Stimulated activated CD8-positive, alpha-beta memory T cell treated with anti-CD3 and anti-CD28 coated beads, Interleukin-4, amount 100 ng/mL, for 4 hours (primary cell): ENCODE measurements at places on chromosomes 5 and 9.

DNA sequence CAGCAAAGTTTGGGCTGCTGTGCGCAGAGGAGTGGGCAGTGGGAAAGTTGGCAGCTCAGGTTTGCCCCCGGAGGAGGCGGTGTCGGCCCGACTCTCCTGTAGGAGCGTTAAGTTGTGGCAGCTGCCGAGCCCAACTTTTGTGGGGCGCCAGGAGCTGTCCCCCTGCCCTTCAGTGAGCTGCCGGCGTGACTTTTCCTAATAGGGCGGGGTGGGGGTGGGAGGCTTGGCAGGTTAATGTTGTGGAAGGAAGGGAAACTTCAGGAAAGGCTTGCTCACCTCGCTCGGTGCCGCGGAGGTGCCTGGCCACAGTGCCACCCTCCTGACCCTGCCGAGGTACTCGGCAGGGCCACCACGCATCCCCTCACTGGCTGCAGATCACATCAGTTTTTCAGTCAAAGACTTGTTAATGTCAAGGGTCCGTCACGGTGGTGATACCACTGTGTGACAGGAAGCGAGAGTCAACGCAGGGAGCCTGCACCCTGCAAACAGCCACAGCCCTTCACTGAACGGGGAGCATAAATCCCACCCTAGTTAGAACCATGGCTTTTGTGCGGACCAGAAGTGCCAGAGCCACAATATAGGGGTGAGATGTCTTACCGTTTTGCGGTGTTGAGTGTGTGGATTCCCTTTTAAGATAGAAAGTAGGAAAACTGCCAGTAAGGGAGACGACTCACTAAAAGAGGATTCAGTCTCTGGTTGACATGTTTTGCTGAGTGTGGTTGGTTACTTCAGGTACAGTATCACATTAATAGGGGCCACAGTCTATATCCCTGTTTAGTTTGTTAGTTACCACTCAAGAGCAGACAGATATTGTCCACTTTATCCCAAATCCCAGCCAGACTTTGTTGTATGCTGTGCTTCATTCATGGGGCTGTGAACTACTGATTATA lies 796 bp downstream of the LNPEP start:
- DNase-seq = no peak

GRCh38 chr5:175216991-175217390 lies 227.0 kb downstream of the DRD1 start:
- no peak for DNase-seq

GRCh38 chr9:77593528-77593927 lies 54.6 kb downstream of the GNA14 start:
- DNase-seq = no peak

GRCh38 chr9:133050781-133051180 lies 11.0 kb upstream of the CEL start:
- no peak for DNase-seq

GRCh38 chr9:5813824-5814223 lies 19.1 kb downstream of the ERMP1 start:
- no peak for DNase-seq

DNA sequence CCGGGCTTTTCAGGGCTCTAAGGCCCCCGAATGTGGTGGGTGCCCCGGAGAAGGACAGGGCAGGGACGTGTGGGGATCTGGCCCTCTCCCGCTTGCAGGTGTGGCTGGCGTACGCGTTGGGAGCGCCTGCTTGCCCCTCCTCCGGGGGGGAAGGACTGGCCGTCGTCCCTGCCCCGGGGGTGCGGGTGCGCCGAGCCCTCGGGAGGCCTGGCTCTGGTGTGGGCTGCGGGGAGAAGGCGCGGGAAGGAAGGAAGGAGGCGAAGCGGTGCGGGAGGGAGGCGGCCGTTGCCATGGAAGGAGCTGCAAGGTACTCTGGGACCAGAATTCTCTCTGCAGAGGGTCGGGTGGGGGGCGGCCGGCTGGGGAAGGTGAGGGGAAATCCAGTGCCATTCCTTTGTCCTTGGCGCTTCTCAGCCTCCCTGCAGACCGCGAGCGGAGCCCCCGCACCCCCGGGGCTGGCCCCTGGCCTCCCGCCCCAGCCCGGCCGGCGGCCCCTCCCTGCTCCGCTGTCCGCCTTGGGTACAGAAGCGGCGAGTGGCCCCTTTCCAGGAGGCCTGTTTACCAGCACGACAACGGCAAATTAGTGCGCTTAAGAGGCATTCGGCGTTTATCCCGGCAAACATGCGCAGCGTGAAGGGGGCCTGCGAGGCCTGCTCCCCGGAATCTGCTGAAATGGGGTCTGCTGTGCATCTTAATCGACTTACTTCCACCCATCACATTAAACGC lies 67.1 kb upstream of the UNC5A start:
- DNase-seq = no peak

DNA sequence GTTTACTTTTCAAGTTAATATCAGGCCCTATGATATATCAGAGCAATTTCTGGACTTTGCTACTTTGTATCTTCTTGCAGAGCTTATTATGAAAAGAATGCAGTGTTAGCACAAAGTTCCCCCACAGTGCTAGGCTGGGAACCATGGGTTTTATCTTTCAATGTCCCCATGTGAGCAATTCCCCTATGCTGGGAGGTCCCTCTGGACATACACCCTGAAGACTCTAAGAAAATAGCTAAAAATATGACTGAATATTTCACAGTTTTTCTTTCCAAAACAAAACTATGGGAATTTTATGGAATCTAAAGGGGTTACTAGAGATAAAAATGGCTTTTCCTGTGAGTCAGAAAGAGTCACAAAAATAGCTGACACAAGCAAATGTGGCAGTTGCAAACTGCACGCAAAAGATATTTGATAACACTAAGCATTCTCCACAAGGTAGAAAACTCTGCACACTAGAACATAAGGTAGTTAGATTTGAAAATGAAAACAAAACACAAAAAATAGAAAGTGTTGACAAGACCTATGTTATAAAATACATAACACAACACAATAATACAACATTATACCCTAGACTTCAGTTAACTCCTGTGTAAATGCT lies 487.5 kb upstream of the GRIN3A start:
- DNase-seq = no peak

DNA sequence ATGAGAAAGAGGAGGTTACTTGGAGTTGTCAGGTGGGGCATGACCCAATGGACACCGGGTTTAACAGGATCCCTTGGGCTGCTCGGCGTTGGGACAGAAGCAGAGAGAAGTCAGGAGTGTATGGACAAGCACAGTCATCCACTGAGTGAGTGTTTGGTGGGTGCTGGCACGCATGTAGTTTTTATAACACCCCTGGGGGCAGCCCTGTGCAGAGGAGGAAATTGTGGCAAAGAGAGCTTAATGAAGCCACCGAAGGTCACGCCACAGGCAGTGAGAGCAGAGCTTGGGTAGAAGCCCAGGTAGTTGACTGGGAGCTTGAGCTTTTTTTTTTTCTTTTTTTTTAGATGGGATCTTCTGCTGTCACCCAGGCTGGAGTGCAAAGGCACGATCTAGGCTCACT lies 43.2 kb upstream of the IER5L start:
- DNase-seq = no peak

DNA sequence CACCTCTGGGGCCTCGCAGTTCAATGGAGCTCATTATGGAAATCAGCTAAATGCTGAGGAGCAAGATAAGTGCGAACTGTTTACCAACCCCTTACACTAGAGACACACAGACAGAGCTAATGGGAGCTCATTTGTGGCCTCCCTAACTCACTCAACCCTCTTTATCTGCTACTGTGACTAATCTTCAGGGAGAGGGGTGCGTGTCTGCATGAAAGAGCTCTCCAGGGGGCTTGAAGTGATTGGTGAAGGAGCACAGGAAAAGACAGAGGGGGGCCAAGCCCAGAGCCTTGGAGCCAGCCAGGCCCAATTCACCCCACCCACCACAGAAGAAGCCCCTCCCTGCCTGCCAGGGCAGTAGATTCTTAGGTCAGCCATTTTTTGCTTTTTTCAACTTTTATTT lies 466.8 kb upstream of the BRINP1 start:
- no peak for DNase-seq

DNA sequence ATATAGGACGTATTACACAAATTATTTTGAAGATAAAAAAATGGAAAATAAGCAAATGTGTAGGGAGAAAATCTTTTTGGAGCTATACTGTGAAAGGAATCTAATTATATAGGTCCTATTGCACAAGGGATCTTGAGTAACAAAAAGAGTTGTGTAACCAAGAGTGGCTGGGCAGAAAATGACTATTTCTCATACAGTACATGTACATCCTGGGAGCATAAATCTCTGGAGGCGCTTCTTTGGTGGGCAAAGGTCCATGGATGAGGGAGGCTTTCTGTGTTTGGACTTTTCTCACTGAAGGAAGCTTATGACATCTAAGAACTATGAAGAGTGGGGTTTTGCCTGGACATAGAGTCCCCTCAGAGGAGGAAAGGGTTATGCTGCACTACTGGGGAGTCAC lies 29.8 kb downstream of the ANKS6 start:
- no peak for DNase-seq

GRCh38 chr9:76733096-76733495 lies 31.1 kb upstream of the PCA3 start:
- DNase-seq = no peak

DNA sequence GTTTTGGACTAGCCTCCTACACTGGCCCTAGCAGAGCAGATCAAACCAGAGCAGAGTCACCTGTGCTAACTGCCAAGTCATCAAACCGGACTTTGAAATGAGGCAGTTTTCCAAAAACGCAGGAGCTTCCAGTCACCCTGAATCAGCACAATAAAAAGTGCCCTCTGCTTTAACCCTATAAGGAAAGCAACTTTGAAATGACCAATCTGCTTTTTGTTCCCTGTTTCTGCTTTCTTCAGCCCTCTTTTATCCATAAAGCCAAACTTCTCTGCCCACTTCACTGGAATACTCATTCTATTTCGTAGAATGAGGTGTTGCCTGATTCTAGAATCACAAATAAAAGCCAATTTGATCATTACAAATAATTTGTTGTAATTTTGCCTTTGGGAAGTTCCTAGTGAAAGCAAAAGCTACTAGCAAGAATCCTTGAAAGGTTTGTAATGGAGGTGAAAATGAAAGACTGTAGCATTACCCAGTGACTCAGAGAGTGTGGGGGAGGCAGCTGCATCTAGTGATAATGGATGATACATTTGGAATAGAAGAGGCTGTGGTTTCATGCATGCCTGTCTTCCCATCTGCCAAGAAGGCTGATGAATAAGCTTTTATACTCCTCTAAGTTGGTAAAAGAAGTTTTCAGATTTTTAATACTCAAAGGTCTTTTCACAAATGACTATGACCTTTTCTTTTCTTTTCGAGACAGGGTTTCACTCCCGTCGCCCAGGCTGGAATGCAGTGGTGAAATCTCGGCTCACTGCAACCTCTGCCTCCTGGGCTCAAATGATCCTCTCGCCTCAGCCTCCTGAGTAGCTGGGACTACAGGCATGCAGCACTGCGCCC lies 14.9 kb downstream of the SPAAR start:
- DNase-seq = no peak

DNA sequence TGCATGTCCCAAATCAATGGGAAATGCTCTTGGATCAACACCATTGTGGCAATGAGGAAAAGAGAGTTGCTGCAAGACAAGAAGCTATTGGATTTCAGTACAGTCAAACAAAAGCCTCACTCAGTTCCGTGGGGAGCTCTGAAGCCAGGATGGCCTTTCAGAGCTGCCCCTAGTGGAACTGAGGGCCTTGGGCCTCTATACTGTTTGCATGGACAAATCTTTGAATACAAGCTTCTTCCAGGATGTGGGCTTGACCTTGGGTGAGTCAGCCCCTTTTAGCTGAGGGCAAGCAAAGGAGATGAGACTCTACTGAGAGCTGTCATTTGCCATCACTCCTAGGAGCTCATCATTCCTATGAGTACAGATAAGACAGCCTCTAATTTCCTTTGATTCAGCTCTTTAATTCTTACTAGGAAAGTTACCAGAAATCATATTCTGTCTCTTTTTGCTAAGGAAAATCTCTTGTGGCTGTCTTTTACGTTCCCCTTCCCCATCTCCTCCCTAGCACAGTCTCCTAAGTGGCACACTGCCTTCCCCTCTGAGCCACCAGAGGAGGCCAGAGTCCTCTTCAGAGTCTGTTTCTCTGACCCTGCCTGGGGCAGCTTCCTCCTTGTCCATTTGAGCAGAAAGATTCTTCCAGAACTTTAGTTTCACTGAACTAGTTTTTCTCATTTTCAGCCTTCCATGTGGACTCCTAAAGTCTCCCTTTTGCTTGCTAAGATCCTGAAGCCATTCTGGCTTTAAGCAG lies 168.8 kb upstream of the POC5 start:
- DNase-seq = no peak

GRCh38 chr9:132001567-132001966 lies 78.1 kb downstream of the MED27 start:
- no peak for DNase-seq

DNA sequence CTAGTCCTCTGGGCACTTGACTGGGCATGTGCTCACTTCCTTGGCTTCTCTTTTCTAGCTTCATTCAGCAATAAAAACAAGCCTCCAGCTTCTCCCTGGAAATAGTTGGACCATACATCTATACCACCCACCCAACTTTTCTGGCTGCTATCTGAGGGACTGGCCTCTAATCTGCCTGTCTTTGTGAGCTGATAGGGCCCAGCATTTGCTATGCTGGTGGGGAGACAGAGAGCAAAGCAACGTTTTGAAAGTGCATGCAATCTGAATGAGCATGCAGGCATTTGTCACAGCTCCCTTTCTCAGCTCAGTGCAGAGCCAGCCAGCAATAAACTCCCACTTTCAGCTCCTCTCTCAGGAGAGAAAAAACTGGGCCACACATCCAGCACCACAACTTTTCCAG lies 50.7 kb upstream of the ISOC1 start:
- no peak for DNase-seq

GRCh38 chr5:95913663-95914062 lies 48.0 kb downstream of the ELL2 start:
- no peak for DNase-seq

DNA sequence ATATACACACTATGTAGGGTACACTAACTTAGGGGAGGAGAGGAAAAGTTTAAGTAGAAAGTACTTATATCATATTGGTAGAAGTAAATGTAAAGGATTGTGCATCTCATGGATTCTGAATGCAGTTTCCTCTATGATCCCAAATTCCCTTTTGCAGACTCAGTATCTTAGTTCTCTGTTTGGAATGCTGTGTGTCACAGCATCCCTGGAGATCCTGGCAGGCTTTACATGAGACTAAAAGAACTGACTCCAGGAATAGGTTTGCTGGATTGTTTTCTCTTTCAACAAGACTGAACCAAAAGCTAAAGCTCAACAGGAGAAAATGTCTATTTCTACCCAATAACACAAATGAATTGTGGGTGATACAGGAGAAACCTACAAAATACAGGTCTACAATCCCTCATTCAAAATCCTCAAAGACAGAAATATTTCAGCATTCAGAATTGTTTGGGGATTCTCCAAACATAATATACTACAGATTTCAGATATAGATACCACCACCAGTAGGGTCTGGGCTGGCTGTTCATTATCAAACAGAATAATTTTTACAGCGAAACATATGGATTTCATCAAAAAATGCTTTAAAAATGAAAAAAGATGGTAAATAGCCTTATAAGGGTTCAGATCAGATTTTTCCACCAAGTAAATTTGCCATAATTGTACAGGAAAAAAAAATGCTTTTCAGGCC lies 324.7 kb upstream of the GRAMD2B start:
- DNase-seq = no peak

GRCh38 chr5:89336111-89336510 lies 453.1 kb upstream of the MEF2C start:
- no peak for DNase-seq
